ENCODE measurements at places on chromosomes 5 and 9.

DNA sequence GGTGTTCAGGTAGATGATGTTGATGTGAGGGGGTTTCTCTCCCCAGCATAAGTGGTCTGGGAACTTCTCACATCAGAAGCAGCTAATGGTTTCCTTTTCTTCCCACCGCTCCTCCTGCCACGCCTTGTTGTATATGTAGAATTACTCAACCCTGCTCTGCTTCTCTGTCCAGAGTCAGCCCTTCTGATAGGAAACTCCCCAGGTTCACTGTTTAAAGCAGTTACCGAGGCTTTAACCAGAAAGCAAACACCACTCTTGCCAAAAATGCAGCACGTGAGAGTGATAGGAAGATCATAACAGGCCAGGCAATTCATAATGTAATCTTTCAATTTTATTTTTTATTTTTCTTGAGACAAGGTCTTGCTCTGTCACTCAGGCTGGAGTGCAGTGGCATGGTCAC, 10.5 kb upstream of the TMEM252 start:
- DNase-seq: no peak

DNA sequence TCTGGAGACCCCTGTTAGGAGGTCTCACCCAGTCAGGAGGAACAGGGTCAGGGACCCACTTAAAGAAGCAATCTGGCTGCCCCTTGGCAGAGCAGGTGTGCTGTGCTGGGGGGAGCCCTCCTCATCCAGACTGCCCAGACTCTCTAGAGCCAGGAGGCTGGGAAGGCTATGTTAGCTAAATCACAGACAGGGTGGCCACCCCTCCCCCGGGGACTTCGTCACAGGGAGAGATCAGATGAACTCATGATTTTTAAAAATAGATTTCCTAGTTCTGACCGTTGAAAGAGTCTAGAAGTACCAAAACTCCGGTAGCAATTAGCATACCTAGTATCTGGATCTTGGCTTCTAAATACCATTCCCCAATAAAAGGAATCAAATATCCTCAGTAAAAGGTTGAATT, 35.0 kb upstream of the FOXB2 start:
- no peak for DNase-seq

DNA sequence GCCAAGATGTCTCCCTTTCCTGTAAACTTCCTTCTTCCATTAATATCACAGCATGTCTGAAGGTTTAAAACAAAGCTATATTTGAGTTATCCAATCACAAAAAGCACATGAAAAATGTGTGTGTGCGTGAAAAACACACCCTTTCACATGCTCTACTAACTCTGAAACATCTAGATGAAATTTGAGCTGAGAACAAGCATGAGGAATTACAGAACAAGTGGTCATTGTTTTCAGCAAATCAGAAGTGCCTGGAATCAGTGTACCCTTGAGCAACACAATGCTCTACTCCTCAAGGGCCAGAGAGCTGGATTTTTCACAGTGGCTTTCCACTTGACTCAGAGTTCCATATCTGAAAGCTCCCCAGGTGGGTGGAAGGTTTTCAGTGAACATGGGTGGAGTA, 255.9 kb downstream of the PSAT1 start:
- peak; percentile 9 for DNase-seq

- no peak for DNase-seq
Observed at GRCh38 chr5:145976431-145977155, 40.2 kb downstream of the SH3RF2 start.

DNA sequence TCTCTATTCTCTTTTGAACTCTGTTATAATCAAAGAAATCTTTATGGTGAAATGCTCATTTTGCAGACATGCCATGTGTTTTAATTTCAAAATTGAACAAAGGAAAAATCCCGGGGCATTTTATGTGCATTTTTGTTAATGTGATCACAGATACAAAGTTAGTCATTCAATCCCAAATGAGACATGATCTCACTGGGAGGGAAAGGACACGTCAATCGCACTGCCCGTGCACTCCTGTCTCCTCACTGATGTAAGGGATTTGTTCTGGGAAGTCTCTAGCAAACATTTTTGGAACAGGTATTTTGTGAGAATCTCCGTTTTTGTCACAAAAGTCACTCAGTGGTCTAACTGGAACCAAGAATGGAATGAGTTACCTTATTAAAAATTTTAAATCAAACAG, 97.9 kb upstream of the RANBP6 start:
- DNase-seq: no peak

- no peak for DNase-seq
Observed at GRCh38 chr9:82513242-82513751, 524.7 kb downstream of the SPATA31D1 start.

GRCh38 chr9:88312045-88312444, 76.2 kb upstream of the SPIN1 start:
- DNase-seq: no peak

DNA sequence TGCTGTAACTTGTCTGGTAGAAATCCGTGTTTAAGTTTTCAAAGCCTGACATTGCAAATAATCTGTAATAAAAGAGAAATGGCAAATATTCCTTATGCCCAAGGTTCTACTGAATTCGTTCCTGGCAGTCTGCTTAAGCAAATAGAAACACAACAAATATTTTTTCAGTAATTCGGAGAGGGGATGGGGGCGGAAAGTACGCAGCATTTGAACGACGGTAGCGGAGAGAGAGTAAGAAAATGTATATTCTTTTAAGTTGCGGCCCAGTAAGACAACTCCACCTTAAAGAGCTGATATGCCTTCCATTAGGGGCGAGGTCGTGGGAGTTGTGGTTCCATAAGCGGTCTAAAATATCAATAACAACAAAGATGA, 569 bp downstream of the YIPF5 start:
- no peak for DNase-seq

DNA sequence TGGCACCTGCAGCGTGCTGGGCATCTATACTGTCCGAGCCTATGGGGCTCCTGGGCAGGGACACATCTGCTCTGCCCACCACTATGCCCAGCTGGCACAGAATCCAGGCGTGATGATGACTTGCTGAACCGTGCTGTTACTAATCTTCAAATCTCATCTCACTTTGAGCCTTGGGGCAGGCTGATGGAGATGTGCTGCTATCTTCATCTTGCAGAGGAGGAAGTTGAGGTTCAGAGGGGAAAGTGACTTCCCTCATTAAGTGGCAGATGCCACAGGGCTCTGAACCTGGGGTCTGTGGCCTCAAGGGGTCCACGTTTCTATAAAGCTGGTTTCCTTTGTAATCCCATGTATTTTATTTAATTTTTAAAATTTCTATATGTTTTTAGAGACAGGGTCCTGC, 4.7 kb downstream of the SLC2A6 start:
- DNase-seq: no peak

GRCh38 chr9:16026886-16027285, 474.0 kb downstream of the CCDC171 start:
- no peak for DNase-seq

DNA sequence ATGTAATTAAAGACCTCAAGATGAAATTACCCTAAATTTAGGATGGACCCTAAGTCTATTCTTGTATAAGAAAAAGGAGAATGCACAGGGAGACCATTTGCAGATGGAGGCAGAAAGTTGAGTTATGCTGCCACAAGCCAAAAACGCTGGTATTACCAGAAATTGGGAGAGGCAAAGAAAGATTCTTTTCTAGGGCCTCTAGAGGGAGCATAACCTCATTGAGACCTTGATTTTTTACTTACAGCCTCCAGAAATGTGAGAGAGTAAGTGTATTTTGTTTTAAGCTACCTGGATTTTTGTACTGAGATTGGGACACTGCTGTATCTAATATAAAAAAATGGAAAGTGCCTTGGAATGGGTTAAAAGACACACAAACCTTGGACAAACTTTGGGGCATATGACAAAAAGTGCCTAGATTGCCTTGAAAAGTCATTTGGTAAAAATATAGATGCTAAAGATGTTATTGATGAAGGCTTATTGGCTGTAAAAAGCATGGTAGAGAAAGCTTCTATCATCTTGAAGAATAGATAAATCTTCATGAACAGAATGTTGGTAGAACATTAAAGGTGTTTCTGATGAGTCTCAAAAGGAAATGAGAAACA, 174.7 kb upstream of the PRDM9 start:
- DNase-seq: peak; percentile 37

GRCh38 chr5:146788898-146789297, 89.7 kb downstream of the PPP2R2B start:
- no peak for DNase-seq

DNA sequence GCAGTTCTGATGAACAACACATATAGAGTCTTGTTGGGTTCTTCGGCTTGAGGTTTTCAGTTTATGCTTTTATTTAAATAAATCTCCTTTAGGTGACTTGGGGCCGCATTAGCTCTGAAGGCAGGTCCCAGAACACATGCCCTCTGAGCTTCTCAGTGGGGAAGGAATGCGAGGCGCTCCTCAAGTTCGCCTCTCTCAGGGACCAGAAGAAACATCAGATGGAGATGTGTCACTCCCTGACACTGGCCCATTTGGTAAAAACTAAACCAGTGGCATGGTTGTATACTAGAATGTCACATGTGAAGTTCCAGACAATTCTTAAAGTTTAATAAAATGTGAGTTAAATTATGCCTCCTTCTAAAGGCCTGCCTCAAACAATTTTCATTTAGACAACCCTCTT, 1.9 kb downstream of the MACROH2A1 start:
- DNase-seq: no peak

- no peak for DNase-seq
Observed at GRCh38 chr9:121463026-121463807, 36.4 kb downstream of the GGTA1 start.

DNA sequence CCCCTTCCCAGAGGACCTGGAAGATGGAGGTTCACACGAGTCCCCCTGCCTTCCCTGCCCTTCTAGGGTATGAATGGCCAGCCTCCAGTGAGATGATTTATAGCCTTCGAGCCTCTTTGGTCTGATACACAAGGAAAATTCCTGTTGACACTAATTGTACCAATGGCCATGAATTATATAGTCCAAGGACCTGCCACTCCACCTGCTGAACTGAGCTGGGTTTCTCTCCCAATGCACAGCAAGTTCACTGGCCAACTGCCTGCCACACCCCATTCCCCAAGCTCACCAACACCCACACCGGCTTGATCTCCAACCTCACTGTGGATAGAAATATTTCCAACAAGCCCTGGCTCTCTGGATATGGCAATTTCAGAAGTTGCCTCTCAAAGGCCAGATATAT, 9.3 kb upstream of the ADRA1B start:
- peak; percentile 45 for DNase-seq

DNA sequence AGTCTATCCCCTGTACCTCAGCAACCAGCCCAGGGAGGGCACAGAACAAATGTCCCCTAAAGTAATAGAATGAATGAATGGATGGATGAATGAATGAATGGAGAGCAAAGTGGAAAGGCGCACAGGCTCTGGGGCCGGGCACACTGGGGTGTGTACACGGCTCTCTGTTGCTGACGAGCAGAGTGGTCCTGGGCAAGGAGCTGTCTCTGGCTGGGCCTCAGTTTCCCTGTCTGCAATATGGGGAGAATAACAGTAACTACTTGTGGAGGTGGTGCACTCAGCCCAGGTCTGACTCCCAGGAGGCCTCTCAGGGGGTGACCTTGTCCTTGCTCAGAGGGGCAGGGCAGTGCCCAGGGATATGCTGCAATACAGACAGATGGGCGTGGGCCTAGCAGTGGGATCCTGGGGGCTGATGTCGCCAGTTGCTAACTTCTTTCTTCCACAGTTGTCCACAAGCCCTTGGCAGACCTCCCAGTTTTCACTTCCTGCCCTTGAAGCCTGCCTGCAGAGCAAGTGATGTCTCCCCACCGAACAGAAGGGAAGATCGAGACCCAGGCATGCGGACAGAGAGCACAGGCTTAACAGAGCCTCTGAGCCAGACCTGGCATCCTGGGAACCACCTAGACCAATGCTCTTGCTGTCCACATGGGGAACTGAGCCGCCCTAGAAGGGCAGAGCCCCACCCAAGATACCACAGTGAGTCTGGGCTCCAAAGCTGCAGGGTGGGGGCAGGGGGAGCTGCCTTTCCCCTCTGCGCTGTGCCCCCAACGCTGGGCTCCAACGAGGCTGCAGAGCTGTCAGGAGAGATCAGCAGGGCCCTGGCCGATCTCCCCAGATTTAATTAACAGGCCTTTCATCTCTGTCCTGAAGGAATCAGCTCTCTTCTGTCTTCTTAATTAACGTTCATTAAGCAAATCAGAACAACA, 13.6 kb upstream of the LAMC3 start:
- DNase-seq: peak; percentile 14

DNA sequence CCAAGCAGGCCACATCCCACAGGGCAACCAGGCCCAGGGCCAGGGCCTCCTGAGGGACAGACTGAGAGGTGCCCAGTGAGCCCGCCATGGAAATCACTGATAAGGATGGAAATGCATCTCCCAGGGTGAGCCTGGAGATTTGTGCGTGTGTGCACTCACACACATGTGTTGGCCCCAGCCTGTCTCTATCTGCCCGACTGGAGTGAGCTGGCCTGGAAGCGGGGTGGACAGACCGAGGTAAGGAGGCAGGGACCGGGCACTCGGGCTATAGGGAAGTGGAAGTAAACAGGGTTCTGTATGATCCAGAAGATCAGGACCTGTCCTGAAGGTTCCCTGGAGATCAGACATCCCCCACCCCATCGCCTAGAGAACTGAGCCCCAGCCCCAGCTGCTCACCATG, 17.4 kb downstream of the GFI1B start:
- DNase-seq: no peak

- no peak for DNase-seq
Observed at GRCh38 chr5:150625164-150625535, 15.3 kb upstream of the SYNPO start.

GRCh38 chr9:119370816-119371215, 1.6 kb upstream of the BRINP1 start:
- no peak for DNase-seq

DNA sequence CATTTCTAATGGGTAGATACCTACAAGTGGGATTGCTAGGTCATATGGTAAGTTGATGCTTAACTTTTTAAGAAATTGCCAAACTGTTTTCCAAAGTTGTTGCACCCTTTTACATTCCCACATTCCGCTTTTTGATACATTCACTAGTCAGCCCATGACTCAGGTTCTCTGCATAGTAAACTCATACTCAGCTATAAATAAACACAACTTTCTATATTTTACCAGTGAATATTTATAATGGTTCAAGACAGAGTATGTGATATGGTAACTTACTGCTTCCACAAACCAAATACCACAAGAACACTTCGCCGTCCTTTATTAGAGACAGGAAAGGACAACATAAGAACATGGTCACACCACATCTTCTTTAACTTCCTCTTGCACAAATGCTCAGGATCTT, 54.0 kb downstream of the PLPP1 start:
- DNase-seq: no peak

- DNase-seq: no peak
Observed at GRCh38 chr5:98794414-98795080, 21.1 kb downstream of the RGMB start.

GRCh38 chr9:101455656-101456240, 20.2 kb upstream of the ALDOB start:
- no peak for DNase-seq

- peak; percentile 26 for DNase-seq
Observed at GRCh38 chr5:131947445-131947844, 2.0 kb upstream of the MEIKIN start.

- no peak for DNase-seq
Observed at GRCh38 chr9:130313103-130313858, 47.7 kb downstream of the HMCN2 start.

GRCh38 chr5:82405618-82406204, 127.6 kb upstream of the RPS23 start:
- DNase-seq: no peak

GRCh38 chr5:97986069-97986468, 787.4 kb upstream of the RGMB start:
- DNase-seq: no peak
